Adrenal gland (tissue), 19 donors: ENCODE measurements at places on chromosomes 5 and 9.
A peak's percentile ranks its signal among the peaks of the same experiment; 100 is the strongest.

DNA sequence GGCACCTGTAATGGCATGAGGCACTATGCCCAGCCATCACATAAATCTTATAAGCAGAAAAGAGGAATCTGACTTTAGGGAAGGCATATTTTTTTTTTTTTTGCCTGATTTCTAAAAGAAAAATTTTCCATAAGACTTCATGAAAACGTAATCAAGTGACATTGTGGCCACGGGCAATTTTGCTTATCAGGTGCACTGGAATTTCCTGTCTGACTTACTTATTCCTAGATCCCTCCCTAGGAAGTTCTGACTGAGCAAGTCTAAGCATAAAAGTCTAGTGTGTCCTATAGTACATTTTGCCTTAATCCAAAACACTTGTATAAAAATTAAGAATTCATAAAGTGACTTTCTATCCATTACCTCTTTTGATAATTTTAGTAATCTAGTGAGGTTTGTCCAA lies 12.5 kb downstream of the C5orf46 start:
- H3K27ac ChIP-seq: no peak overlapping the region
- H3K4me3 ChIP-seq: no peak overlapping the region
- H3K36me3 ChIP-seq: no peaks in the 10 kb centered on the region

GRCh38 chr9:95927271-95928004 lies 51.9 kb downstream of the ERCC6L2 start:
- no peak for DNase-seq
- H3K4me3 ChIP-seq: no peak overlapping the region
- no peak overlapping the region for H3K27ac ChIP-seq
- peaks cover 15% of the 10 kb centered on the region for H3K4me1 ChIP-seq
- H3K36me3 ChIP-seq: peaks cover 7% of the 10 kb centered on the region

GRCh38 chr5:150394912-150395687 lies 17.6 kb downstream of the CD74 start:
- H3K4me3 ChIP-seq: no peak overlapping the region
- no peak for DNase-seq

DNA sequence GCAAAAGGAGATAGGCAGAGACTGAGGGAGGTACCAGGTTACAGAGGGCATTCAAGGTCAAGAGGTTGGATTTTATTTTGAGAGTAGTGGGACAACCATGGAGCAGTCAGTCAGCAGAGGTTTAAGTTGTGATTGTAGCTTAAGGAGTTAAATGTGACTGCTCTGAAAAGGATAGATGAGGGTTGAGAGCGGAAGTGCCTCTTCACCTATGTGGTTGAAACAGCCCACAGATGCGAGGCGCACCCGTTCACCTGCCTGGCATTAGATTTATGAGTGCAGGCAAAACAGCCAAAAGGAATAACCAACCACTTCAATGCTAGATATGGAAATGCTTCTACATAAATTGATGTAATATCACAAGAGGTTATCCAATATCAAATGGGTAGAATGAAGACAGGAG lies 8.4 kb downstream of the ZNF474 start:
- no peaks in the 10 kb centered on the region for H3K36me3 ChIP-seq
- H3K27ac ChIP-seq: no peak overlapping the region
- H3K27me3 ChIP-seq: no peaks in the 10 kb centered on the region
- H3K4me3 ChIP-seq: no peak overlapping the region
- no peak for DNase-seq

DNA sequence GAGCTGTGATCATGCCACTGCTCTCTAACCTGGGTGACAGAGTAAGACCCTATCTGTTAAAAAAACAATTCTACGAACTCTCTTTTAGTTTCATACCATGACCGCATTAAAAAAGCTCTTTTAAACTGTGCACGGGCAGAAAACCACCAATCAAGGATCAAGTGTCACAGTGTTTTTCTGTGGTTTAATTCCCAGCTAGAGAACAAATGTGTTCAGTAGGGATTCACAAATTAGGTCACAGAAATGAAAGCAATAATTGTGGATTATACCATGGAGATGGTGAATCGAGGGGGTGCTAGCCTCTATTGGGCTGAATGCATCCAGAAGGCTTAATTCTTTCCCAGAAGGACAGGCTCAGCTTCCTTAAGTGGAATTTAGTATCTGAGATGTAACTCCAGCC lies 79.1 kb downstream of the ATG10 start:
- DNase-seq: no peak
- H3K27me3 ChIP-seq: no peaks in the 10 kb centered on the region
- H3K36me3 ChIP-seq: no peaks in the 10 kb centered on the region
- no peaks in the 10 kb centered on the region for H3K4me1 ChIP-seq
- no peak overlapping the region for H3K4me3 ChIP-seq
- no peak overlapping the region for H3K27ac ChIP-seq

DNA sequence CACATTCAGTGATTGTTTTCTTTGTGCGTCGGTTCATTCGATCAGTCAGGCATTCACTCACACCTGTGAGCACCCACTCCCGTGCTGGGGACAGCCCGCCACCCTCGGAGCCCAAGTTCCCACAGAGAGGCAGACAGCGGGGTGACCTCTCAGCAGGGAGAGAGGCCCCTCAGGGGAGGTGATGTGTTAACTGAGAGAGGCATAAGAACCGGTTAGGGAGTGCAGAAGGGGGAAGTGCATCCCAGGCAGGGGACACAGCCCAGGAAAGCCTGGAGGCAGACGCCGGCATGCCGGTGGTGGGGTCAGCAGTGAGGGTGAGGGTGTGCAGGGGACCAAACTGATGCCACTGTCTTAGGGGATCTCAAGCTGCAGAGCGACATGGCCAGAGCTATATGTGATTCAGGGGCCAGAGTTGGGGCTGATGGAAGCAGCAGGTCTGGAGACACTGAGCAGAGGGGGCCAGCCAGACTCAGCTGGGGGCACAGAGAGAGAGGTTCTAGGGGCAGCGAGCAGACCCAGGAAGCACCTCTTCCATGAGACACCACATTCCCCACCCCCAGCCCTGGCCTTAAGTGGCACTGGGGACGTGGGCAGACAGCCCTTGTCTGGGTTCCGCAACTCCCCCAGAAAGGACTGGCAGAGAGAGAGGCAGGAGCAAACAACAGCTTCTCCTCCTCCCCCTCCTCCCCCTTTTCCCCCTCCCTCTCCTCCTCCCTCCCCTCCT lies 35.9 kb downstream of the HK3 start:
- no peak for DNase-seq
- H3K4me3 ChIP-seq: no peak overlapping the region
- no peaks in the 10 kb centered on the region for H3K4me1 ChIP-seq
- no peaks in the 10 kb centered on the region for H3K36me3 ChIP-seq
- peaks cover 9% of the 10 kb centered on the region for H3K27me3 ChIP-seq

DNA sequence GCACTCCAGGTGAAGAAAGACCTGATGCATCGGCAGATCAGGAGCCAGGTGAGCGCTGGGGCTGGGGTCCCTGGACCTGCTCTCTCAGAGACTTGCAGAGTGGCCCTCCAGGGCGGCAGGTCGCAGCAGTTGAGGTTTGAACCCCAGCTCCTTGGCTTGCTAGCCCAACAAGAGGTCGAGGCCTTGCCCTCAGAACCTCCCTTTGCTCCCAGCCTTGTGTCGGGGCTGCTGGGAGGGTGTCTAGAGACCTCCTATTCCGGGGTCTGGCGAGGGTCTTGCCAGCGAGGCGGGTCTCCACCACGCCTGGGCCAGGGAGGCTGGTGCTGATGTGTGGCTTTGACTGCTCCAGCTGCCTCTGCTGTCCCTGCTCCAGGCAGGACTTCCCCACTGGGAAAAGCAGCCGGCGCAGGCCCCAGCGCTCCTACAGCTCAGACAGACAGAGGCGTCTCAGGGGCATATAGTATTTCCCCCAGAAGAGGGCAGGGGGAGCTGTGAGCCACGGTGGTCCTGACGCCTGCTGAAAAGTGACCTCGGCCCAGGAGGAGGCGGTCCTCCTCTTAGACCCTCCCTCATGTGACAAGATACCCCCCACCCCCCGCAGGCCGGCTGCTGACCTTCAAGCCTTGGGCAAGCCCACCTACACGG lies 38.3 kb downstream of the LRSAM1 start:
- DNase-seq: no peak
- peaks cover 3% of the 10 kb centered on the region for H3K4me1 ChIP-seq
- no peak overlapping the region for H3K4me3 ChIP-seq

DNA sequence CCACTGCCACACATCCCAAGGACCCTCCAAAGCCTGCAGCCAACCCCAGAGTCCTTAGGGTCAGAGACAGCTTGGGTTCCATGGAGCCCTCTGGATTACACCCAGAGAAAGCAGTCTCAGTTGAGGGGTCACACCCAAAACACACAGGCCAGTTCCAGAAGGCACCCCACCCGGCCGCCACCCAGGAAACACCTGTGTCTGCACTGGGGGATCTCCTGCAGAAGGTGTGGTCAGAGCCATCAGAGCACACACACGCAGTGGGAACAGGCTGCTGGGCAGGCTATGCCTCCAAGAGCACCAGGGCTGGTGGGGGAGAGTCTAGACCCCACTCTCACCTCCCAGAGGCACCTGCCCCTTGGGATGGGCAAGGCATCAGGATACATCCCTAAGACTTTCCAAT lies 27.3 kb downstream of the NIPAL4 start:
- no peak for DNase-seq
- H3K27me3 ChIP-seq: no peaks in the 10 kb centered on the region
- H3K4me1 ChIP-seq: no peaks in the 10 kb centered on the region
- H3K36me3 ChIP-seq: no peaks in the 10 kb centered on the region
- no peak overlapping the region for H3K4me3 ChIP-seq
- no peak overlapping the region for H3K27ac ChIP-seq

DNA sequence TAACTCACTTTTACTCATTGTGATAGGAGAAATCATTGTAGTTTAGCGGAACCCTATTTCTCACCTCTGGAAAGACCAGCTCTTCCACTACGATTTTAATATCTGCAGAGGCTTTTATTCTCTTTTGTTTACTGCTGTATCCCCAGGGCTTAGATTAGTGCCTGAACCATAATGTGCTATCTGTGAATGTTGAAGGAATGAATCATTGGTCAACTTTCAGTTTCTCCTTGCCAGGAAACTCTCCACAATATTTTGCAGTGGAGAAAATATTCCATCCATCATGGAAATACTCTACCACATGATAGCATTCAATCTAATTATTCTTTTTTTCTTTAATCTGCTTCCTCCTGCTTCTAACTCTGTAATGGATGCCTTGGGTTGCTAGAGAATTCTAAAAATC lies 263.5 kb upstream of the PTPRD start:
- no peaks in the 10 kb centered on the region for H3K4me1 ChIP-seq
- DNase-seq: no peak
- no peak overlapping the region for H3K4me3 ChIP-seq
- no peaks in the 10 kb centered on the region for H3K36me3 ChIP-seq

DNA sequence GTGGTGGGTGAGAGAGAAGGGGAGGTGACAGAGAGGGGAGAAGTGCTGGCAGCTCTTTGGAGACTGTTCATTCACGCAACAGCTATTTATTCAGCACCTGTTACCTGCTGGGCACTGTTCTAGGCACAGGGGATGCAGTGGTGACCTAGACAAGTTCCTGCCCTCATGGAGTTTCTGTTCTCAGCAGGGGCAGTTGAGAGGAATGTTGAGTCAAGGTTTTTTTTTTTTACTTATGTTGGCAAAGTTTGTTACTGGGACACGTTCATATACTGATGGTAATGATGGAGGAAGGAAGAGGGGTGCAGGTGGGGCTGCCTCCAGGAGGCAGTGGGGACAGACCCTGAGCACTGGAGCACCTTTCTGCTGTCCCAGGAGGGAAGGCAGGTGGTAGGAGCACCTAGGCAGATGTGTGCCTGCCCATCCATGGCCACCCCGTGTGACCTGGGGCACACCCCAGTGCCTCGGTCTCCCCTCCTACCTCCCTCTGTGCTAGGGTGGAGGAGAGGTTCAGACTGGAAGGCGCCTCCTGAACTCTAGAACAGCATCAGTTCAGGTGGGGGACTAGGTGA lies 49.4 kb upstream of the SLC25A51 start:
- peaks cover 4% of the 10 kb centered on the region for H3K36me3 ChIP-seq
- H3K4me3 ChIP-seq: no peak overlapping the region
- peak overlapping the region; percentile 77 for H3K27ac ChIP-seq
- no peak for DNase-seq
- no peaks in the 10 kb centered on the region for H3K27me3 ChIP-seq

DNA sequence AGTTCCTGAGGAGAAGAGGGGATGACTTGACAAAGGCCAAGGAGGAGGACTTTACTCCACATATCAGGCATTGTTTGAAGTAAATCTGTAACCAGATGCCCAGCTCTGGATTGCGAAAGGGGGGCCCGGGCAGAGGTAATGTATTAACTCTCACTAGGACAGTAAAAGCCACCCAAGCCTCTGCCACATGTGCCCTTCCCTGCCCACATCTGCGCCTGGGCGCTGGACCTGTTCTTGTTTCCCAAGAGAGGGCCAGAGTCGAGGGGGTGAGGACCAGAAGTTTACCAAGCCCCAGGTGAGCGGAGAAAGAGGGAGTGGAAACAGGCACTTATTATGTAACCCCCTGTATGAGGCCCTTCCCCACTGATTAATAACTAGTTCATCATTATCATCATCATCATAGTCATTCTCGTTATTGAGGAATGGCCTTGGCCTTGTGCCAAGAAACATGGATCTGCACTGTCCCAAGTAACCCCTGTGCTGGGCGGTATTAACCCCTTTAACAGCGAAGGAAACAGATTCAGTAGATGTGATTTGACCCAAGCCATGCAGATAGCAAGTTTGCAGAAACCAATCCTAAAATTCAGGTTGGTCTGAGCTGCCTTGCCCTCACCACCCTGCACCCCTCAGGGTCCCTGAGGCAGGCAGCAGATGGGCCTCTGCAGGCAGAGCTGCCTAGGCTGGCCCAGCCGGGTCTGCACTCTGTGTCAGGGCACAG lies at the start of gene SLC23A1:
SLC23A1 (minus strand) TSS at position 23 of the 718 bp plus-strand sequence. CDS start 44 bp downstream, outside the sequence.
- no peaks in the 10 kb centered on the region for H3K27me3 ChIP-seq
- H3K4me1 ChIP-seq: no peaks in the 10 kb centered on the region
- no peaks in the 10 kb centered on the region for H3K36me3 ChIP-seq
- no peak within 1 kb of the TSS for H3K27ac ChIP-seq

DNA sequence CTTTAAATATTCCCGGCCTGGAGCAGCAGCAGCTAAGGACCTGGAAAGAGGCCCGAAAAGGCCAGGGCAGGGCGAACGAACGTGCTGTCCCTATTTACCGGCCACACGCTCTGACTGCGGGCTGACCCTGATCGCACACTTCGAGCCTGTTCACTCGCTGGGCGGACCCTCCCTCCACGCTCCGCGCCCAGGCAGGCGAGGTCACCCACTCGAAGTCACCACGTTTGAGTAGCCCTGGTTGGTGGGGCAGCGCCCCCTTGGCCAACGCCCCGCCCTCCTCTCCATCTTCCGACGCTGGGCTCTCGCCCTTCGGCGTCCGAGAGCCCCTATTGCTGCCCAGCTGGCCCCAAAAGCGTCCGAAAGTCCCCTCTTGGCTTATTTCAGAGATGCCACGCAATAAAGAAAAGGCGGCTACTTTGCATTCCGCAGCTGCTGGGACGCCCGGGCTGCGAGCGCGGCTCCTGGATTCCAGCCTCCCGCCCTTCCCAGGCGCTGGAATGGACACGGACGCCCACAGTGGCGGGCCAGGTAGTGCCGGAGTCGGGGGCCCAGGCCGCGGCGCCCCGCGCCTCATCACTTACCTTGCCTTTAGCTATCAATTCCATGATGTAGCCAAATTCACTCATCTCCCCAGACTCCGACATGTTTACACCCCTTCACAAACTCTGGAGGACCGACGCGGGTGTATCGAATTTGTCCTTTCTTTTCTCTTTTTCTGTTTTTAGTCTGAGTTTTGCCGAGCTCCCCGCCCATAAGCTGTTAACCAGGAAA lies 9.9 kb upstream of the TRIM36 start:
- DNase-seq: no peak
- H3K4me1 ChIP-seq: peaks cover 11% of the 10 kb centered on the region
- H3K27ac ChIP-seq: no peak overlapping the region
- H3K27me3 ChIP-seq: peaks cover 44% of the 10 kb centered on the region
- no peaks in the 10 kb centered on the region for H3K36me3 ChIP-seq
- H3K4me3 ChIP-seq: peak overlapping the region; percentile 55

GRCh38 chr9:16884952-16885513 lies 14.6 kb upstream of the BNC2 start:
- DNase-seq: no peak
- no peak overlapping the region for H3K4me3 ChIP-seq
- no peaks in the 10 kb centered on the region for H3K4me1 ChIP-seq
